Activated CD4-positive, alpha-beta T cell treated with anti-CD3 and anti-CD28 coated beads, Interleukin-2, amount 10 ng/mL, durations not matched to agents 7 days and 5 days (primary cell): ENCODE measurements at places on chromosomes 3 and 15.

DNA sequence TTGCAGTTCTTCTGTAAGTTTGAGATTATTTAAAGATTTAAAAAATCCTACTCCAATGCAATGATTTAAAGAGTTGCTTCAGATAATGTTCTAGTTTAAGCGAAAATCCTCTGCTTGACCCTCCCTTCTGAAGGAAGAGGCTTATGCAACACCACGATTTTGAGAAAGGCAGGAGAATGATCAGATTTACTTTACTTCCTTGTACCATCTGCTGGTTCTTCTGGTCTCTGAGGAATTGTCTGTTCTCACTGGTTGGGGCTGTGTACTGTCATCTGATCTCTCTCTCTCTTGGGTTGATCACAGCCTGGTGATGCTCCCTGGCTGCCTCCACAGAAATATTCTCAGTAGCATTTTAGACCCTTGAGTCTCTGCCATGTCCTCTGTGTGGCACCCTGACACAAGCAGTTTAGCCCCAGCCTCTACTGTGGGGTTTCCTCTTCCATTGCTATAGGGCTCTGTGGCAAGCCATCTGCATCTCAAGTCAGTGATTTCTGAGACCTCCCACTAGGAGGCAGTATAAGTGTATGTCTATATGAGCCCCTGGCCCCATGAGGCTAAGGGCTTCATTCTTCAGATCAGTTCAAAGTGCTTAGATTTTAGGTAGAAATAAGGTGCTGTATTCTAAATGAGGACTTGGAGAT, 50.8 kb upstream of the PLAAT1 start:
- no peak for DNase-seq

DNA sequence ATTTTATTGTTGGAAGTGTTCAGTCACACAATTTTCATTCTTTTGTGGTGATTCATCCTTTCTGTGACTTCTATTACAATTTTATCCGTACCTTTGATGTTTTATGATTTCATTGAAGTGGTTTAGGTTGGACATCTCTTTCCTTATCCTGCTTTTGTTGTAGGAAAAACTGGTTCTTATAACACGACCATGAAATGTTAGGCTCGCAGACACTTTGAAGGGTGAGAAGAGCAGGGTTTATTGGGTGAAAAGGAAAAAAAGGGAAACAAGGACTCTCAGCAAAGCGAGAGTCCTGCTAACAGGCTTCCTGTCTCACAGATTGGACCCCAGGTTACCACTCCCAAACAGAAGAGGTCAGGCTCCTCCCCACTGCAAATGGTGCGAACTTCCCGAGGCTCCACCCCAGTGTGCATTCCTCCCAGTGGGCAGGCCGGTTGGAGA, 257.4 kb downstream of the STXBP5L start:
- DNase-seq = no peak

DNA sequence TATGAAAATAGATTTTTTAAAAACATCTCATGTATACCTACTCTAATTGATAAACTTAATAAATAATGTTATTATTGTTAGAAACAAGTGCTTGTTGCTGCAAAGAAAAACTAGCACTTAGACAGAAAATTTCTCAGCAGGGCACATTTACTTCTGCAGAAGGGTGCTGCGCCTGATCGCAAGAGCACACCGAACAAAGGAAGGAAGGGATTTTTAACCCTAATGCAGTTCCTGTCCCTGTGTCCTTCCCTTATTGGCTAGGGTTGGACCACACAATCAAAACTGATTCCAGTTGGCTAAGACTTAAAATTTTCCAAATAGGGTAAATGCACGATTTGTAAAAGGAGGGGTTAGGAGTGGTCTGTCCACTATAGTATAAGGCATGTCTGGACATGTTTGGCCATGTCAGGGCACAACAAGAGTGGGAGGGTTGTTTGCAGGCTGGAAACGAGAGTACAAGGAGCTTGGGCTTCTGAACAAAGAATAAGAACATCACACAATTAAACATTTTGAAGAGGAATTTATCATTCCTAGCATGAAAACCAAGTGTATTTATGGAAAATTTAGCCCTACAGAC, 4.7 kb downstream of the DTWD1 start:
- no peak for DNase-seq

GRCh38 chr3:101640256-101640655, 36.7 kb downstream of the ZBTB11 start:
- no peak for DNase-seq

- DNase-seq = no peak
These were observed 124.6 kb upstream of the KCNAB1 start for GRCh38 chr3:155995525-155996370.

DNA sequence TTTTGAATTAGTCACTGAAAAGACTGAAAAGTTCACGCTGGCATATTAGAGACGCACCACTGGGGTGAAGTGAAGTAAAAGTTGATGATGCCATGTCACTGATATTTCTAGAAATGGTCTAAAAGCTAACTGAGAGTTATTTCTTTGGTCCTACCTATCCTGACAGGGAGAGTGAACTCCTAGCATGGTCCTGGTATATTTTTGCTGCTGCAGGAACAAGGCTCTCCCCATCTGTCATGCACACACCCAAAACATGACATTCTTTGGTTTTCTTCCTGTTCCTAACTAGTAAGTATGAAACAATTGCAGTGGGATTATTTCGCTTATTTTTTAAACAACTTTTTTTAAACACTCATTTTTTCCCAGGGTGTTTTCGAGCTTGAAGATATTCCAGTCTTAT, 466.7 kb downstream of the ERC2 start:
- no peak for DNase-seq

GRCh38 chr3:46400846-46401245, 6.0 kb downstream of the CCR5AS start:
- DNase-seq = no peak

GRCh38 chr3:107103786-107104185, 273.5 kb upstream of the CCDC54 start:
- no peak for DNase-seq

- DNase-seq = no peak
These were observed 81.0 kb upstream of the KCNMB2 start for GRCh38 chr3:178455226-178455625.

DNA sequence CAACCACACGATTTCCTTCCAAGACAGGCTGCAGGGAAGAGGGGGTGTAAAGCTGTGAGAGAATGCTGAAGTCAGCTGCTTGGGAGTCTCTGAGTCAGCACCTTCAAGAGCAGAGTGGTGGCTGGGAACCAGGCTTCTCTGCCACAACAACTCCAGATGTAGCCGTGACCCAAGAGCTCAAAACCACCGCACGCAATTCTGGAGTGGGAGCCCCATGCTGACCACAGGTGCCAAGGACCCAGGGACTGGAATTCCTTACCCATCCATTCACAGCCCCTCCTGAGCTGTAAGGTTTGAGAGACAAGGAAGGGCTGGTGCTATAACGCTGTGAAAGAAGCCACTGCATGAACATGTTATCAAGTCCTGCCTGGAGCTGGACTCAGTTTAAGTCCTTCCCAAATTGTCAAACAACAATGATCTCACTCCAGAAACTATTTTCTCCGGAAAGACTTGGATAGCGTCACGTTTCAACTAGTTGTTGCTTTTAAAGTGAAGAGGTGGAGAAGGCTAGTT, 61.4 kb downstream of the UMPS start:
- DNase-seq = no peak

DNA sequence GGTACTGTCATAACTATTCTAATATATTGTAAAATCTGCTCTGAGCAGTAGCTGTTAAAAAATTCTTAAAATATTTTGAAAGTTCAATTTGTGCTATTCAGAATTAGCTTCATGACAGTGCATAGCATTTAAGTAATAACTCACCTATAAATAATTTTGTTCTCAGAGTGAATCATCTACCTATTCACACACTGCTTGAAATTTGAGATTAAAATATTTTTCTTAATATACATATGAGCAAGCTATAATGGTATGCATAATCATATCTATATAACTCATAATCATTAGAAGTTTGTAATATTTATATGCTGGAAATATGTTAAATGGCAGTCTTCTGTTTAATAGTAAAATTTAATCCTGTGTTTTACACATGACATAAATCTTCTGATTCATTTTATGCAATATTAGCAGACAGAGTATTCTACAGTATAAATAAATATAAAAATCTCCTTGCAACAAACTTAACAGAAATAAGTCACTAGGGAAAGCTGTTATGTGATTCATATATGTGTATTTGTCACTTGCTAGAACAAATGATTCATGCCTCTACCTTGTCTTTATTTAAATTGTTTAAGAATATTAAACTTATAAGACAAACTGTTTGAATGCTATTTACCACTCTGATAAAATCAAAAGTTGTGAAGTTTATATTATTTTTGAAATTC, 710.8 kb downstream of the PLOD2 start:
- no peak for DNase-seq

GRCh38 chr3:175672119-175672689, 813.1 kb downstream of the NAALADL2 start:
- no peak for DNase-seq

DNA sequence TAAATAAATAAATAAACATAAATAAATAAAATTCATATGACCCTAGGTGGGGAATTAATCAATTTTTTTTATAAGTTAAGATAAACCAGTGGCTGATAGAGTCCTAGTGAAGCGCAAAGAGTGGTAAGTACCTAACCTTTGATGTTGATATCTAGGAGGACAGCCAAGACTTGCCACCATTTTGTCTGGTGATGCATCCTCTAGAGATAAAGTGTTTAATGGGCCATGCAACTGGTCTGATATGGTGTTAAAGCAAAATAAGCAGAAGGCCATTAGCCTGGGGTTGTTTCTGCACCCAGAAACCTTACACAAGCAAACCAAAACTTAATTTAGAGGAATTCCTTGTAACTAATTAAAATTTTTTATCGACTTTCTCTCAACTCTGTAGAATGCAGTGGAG, 9.6 kb upstream of the USP8 start:
- DNase-seq = no peak

DNA sequence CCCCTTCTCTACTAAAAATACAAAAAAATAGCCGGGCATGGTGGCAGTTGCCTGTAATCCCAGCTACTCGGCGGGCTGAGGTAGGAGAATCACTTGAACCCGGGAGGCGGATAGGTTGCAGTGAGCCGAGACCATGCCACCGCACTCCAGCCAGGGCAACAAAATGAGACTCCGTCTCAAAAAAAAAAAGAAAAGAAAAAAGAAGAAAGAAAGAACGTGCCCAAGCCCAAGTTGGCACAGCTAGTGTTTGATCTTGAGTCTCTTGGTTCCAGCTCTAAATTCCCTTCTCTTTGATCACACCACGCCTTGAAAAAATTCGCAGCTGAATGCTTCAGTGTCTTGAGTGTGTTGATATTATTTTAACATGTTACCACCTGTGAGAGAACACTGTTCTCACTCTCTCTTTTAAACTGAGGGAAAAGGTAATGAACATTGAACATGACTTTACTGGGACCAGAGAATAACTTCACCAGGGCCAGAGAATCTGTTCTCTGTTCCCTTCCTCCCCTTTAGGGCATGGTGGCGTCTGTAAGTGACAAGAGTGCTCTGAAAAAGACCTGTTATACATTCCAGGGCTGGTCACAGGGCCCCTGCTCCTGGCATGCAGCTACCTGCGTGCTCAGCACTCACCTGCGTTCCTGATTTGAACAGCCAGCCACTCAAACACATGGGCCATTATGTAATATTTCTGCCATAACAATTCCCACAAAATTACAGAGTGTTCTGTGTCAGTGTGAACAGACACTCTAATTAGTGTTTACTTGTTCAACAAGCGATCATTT, 19.0 kb downstream of the SLCO3A1 start:
- DNase-seq = no peak
